ENCODE measurements at places on chromosomes 3 and 15.
A peak's percentile ranks its signal among the peaks of the same experiment; 100 is the strongest.

GRCh38 chr3:110413266-110413665 is 658.4 kb upstream of the NECTIN3 start:
- no peak for DNase-seq

DNA sequence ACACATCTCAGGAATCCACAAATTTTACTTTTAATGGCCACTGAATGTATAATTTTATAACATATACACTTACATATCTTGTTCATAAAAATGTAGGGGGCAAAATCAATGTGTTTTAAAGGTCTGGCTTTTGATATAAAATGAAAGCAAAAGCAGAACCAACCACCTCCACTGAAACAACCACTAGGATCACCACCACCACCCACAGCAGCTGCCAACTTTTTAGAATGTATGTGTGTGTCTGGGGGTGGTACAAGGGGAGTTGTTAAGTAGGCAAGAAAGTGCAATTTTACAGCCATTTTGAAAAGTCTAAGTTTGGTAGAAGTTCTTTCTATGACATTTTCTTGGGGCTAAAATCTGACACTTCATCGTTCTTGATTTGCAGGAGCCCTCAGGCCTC is 44.0 kb downstream of the OTOL1 start:
- DNase-seq = no peak

GRCh38 chr3:189766416-189766815 is 135.2 kb downstream of the TP63 start:
- DNase-seq = no peak

DNA sequence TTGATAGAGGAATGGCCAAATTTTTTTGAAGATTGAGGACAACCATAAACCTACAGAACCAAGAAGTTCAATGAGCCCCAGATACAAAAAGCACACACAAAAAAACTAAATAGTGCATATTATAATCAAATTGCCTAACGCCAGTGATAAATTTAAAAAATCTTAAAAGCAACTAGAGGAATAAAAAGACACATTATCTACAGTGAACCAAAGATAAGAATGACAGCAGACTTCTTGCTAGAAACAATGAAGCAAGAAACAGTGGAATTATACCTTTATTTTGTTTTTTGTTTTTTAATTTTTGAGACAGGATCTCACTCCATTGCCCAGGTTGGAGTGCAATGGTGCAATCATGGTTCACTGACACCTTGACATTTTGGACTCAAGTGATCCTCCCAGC is 9.9 kb upstream of the SAMD7 start:
- DNase-seq = no peak

DNA sequence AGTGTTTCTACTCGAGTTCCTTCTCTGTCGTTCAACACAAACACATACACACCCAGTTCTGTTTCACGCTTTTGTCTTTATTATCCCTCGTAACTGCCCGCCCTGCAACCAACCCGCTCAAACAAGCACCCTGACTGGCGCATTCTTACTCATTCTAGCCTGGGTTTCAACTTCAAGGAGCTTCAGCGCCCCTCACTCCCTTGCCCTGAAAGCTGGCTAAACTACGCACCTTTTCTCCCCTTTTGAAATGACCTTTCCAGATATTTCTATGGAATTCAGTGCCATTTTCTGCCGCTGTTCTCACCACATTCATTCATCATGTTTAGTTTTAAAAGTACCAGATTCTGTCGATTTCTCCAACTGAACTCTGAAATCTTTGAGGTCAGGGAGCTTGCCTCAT is 653 bp upstream of the MFSD1 start:
- DNase-seq = no peak

DNA sequence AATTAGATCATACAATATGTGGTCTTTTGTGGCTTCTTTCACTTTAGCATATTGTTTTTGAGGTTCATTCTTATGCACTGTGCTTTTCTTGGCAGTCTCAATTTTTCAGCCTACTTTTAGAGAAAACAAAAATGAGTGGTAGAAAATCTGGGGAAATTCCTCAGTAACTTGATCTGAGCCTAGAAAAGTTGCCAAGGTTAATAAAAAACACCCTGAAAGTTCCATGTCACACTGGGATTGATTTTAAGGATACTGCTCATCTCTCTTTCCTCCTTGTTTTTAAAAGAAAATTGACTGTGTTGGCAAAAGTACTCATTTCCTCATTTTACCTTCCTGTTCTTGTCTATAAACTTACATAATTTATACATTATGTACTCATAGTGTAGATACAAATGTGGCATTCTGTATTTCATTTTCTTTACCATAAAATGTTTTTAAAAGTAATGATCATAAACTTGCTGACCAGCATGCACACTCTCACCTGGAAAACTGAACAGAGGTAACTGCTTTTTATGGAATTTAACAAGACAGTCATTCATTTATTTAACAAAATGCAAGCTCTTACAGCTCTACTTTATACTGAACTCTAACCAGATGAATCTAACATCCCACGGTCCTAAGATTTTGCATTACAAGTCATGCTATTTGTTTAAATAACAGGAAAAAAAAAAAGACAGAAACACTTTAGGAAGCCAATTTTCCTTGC is 28.6 kb upstream of the SH3BP5 start:
- no peak for DNase-seq

- no peak for DNase-seq
These were observed 158.3 kb upstream of the CGNL1 start for GRCh38 chr15:57217778-57218598.

- DNase-seq = no peak
These were observed 78.1 kb downstream of the OXNAD1 start for GRCh38 chr3:16343101-16343500.

GRCh38 chr3:46845860-46846623 is 17.2 kb downstream of the MYL3 start:
- peak; percentile 91 for DNase-seq

DNA sequence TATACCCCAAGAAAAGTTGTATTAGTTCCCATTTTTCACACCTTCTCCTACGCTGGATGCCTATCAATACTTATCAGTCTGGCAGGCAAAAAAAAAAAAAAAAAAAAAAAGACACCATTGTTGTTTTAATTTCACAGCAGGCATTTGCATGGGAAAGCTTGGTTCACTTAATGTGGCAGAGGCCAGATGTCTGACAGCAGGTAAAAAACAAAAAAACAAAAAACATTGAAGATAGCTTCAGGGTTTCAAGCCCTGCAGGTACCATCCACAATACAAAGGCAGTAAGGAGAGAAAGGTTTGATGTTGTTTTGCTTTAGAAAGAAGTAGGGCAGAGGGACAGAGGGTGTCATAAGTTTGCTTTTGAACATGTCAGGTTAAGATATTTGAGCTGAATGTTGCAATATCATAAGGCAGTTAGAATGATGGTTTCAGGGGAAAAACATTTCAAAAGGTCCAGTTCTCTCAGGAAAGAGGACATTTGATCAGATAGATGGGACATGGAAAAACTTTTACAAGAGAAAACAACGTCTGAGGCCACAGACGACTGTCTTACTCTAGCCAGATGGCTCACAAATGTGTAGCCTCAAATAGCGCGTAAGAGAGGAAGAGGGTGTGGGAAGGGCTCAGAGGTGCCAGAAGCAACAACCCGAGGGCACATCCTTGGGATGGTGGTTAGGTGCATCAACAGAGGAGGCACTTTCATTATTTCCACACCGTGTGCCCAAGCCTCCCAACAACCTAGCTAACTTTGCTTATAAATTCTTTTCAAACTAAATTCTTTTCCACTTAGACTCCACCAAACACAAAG is 25.7 kb downstream of the PCOLCE2 start:
- no peak for DNase-seq

- no peak for DNase-seq
These were observed 826.7 kb downstream of the AGBL1 start for GRCh38 chr15:86906376-86906775.

DNA sequence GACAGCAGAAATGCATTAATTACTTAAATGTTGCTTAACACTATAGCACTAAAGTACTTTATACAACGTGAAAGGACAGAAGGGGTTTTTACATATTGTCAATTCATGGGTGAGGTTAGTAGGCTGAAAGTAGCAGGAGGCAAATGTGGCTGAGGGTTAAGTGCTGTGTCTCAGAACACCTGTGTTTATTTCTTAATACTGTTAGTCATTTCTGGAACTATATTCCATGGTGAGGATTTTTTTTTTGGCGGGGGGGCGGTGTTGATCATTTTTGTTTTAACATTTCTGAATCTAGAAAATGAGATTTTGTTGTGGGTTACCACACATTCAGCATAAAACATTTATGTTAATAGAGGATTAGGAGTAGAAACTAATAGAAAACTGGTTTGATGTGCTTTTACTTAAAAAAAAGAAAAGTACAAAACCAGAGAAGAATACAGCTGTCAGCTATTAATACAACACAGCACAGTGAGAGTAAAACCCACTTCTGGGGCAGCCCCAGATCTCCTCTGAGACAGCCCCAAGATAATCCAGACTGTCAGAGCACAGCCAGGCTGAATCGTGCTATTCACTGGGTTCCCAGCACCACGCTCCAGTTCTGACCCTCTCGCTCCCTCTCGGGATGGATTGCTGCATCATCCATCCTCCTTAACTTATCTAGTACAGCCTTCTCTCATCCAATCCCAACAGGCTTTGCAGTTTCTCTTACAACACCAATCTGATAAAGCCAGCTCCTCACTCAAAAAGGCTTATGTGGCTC is 307.7 kb downstream of the TUSC7 start:
- DNase-seq = no peak
